ENCODE measurements at places on chromosomes 1 and 21.

GRCh38 chr1:197961449-197961848, 44.3 kb downstream of the LHX9 start:
- DNase-seq: no peak

DNA sequence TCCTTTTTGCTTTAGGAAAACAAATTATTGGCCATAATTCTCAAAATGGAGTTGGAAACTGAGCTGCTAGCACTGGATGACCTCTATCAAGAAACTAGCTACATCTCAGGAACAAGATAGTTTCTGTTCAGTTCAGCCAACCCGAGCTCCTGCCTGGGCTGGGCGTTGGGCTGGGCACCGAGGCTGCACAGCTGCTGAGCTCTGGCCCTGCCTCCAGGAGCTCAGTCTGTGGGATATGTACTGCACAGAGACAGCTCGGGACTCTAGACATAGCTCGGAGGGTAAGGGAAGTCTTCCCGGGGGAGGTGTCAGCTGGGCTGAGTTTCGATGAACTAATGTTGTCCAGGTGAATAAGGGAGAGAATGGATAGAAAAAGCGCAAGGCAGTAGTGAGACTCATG, 24.5 kb upstream of the SLC1A7 start:
- DNase-seq: no peak

DNA sequence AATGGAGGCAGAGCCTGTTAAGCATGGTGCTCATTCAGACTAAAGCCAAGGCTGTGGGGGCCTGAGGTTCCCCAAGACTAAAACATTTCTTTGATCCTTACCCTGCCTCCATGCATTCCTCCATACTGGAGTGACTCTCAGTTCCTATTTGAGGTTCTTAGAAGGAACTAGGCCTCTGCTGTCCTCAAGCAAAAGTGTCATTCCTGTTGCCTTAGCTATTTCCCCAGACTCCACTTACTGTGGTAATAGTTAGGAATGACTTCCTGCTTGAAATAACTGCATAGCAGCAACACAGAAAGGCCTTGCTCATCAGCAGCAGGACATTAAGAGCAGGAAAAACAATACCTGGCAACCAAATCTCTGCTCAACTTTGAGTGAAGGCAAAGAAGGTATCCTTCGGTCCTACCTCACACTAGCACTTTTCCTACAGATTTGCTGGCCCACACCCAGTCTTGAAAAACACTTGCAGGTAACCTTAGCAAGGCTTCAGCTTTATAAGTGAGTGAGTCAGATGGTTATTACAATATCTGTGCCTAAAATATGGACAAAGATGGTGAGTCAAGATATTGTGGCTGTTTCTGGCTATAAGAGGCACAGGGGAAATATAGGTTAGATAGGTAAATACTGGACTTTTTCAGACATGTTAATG, 14.8 kb downstream of the LRRC41 start:
- no peak for DNase-seq

DNA sequence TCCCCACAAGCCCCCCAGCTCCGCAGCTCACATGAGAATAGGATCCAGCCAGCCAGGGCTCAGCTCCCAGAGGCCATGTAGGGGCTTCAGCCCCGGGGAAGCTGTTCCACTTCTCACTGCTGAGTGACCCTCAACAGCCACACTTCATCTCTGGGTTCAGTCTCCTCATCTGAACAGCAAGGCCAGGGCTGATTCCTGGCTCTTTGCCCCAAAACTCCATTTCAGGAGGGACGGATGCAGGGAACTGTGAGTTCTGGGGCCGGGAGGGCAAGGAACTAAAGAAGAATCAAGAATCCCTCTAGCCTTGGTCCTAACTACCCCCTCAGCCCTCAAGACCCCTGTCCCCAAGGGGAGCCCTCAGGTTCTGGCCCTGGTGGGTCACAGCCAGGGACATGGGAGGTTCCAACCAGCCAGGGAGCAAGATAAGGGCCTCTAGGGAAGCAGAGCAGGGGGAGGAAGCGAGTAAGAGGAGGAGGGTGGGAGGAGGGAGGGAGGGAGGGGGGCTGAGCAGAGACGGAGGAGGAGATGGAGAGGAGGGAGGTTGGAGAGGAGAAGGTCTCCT, 13.1 kb downstream of the SDC3 start:
- no peak for DNase-seq

GRCh38 chr1:3954170-3955169, 54.4 kb upstream of the C1orf174 start:
- no peak for DNase-seq

Measured in nucleus accumbens (tissue), 56 donors.